ENCODE measurements at places on chromosomes 2 and 18.

GRCh38 chr18:49178321-49178720, 227.6 kb upstream of the SMAD7 start:
- no peak for DNase-seq

- DNase-seq, result peak; percentile 97
These were observed 18.9 kb upstream of the IL1R2 start for GRCh38 chr2:101972621-101973434.

GRCh38 chr18:23918395-23919032, 96.0 kb upstream of the TTC39C start:
- DNase-seq, result no peak

GRCh38 chr2:165082479-165082878, 121.4 kb downstream of the SCN3A start:
- DNase-seq, result no peak

Data from foreskin keratinocyte (primary cell).